ENCODE measurements at places on chromosomes 13 and 19. TPM values are rescaled to one million over a fixed set of nuclear protein-coding genes. Genes with fewer than 3 reads are reported as not detected.

GRCh38 chr19:1283207-1283916 is 2.3 kb upstream of the EFNA2 start:
- no peaks in the 10 kb centered on the region for H3K4me1 ChIP-seq
- peaks cover 18% of the 10 kb centered on the region for H3K27me3 ChIP-seq
- no peak overlapping the region for H3K4me3 ChIP-seq
- no peaks in the 10 kb centered on the region for H3K36me3 ChIP-seq
- no peak for DNase-seq
- no peak overlapping the region for H3K27ac ChIP-seq

DNA sequence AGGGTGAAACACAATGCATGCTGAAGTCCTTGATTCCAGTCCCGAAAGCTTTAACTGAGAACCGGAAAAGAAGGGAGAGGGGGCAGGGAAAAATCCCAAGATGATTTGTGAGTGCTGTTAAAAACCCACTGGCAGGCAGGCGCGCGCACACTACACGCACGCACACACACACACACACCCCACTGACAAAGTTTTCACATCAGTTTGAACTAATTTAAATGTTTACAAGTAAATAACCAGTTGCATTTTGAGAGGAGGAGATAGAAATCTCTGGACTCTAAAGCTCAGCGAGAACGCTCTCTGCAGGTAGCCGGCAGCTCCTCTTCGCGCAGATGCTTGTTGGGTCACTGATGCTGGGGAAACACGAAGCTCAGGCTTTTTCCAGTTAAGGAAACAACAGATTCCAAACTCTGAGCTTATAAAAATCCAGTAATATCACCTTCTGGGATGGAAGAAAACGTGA is 818 bp upstream of the SLITRK1 start:
- no peak for DNase-seq
- no peaks in the 10 kb centered on the region for H3K4me1 ChIP-seq
- no peaks in the 10 kb centered on the region for H3K36me3 ChIP-seq
- H3K27ac ChIP-seq = no peak overlapping the region
- H3K4me3 ChIP-seq = no peak overlapping the region
- H3K27me3 ChIP-seq = no peaks in the 10 kb centered on the region

GRCh38 chr19:46478356-46478986 is 7.1 kb upstream of the PNMA8A start:
- H3K36me3 ChIP-seq = no peaks in the 10 kb centered on the region
- H3K27me3 ChIP-seq = no peaks in the 10 kb centered on the region
- no peaks in the 10 kb centered on the region for H3K4me1 ChIP-seq
- DNase-seq = no peak
- H3K27ac ChIP-seq = peak overlapping the region; percentile 26
- H3K4me3 ChIP-seq = no peak overlapping the region

DNA sequence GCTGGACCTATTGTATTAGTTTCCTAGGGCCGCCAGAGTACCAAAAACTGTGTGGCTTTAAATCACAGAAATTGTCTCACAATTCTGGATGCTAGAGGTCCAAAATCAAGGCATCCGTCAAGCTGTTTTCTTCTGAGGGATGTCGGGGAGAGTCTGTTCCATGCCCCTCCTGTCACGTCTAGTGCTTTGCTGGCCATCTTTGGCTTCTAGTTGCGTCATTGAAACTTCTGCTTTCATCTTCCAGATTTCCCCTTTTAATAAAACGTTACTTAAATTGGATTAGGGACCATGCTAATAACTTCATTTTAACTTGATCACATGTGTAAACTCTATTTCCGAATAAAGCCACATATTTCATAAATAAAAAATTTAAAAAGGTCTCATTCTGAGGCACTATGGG is 47.5 kb downstream of the TRPM4 start:
- no peaks in the 10 kb centered on the region for H3K4me1 ChIP-seq
- H3K27ac ChIP-seq = no peak overlapping the region
- DNase-seq = no peak
- no peaks in the 10 kb centered on the region for H3K36me3 ChIP-seq
- H3K27me3 ChIP-seq = no peaks in the 10 kb centered on the region

- DNase-seq = no peak
- H3K4me1 ChIP-seq = no peaks in the 10 kb centered on the region
- H3K27ac ChIP-seq = no peak overlapping the region
These were observed 273.8 kb downstream of the LHFPL6 start for GRCh38 chr13:39329182-39329639.

GRCh38 chr13:43239275-43239840 is 216.0 kb downstream of the DNAJC15 start:
- H3K36me3 ChIP-seq = no peaks in the 10 kb centered on the region
- no peaks in the 10 kb centered on the region for H3K4me1 ChIP-seq

- H3K36me3 ChIP-seq = no peaks in the 10 kb centered on the region
- H3K27ac ChIP-seq = no peak overlapping the region
- H3K27me3 ChIP-seq = no peaks in the 10 kb centered on the region
- no peak for DNase-seq
- no peak overlapping the region for H3K4me3 ChIP-seq
These were observed 299.0 kb downstream of the KLF12 start for GRCh38 chr13:73835138-73835721.

- no peaks in the 10 kb centered on the region for H3K36me3 ChIP-seq
- H3K4me3 ChIP-seq = peak overlapping the region; percentile 76
- H3K4me1 ChIP-seq = peaks cover 29% of the 10 kb centered on the region
- peak; percentile 45 for DNase-seq
These were observed 535 bp downstream of the CDKN2D start for GRCh38 chr19:10568062-10568825.

- H3K27ac ChIP-seq = no peak overlapping the region
- no peak for DNase-seq
- H3K4me1 ChIP-seq = no peaks in the 10 kb centered on the region
- H3K4me3 ChIP-seq = no peak overlapping the region
- H3K36me3 ChIP-seq = no peaks in the 10 kb centered on the region
These were observed 307.3 kb upstream of the TSHZ3 start for GRCh38 chr19:31656507-31656906.

DNA sequence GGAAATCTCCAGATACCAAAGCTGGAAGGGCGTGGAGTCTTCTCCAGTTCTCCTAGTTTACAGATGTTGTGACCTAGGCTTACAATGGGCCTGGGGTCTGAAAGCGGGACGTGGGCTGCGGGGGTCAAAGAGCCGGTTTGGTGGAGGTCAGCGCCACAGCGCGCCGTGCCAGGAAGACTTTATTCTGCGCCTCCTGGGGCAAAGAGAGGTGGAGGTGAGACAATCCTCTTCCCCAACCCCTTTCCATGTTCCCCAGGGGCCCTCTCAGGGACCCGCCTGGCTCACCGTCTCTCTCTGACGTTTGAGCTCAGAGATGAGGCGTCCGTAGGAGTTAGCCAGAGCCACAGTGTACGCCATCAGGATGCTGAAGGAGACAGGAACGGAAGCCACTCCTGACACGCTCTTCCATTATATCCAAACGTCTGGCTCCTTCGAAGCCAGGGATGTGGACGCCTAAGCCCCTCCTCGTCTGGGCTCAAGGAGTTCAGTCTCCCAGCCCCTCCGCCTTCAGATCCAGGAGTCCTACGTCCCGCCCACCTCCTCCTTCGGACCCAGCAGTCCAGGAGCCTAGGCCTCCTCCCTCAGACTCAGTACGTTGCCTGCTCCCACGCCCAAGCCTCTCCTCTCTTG is 776 bp upstream of the LENG1 start:
- H3K4me3 ChIP-seq = peak overlapping the region; percentile 47
- H3K4me1 ChIP-seq = peaks cover 5% of the 10 kb centered on the region
- H3K27me3 ChIP-seq = no peaks in the 10 kb centered on the region
- peak overlapping the region; percentile 78 for H3K27ac ChIP-seq
- no peak for DNase-seq

DNA sequence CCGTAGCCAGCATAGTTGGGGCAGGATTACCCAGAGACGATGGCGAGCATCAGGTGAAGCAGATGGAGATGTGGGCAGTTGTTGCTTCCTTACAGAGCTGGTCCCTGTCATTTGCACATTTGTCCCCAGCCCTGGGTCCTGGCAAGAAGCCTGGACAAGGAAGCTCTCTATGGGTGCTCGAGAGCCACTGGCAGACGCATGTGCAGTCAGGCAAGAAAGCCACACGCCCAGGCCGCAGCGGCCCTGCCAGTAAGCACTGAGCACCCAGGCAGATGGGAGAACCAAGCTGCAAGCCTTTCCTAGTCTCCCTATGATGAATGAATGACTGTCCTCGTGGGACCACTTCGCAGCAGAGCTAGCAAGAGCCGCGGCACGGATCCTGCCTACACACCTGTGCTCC is 182.8 kb downstream of the FOXO1 start:
- H3K4me3 ChIP-seq = no peak overlapping the region
- no peaks in the 10 kb centered on the region for H3K36me3 ChIP-seq
- no peak for DNase-seq
- H3K27ac ChIP-seq = no peak overlapping the region
- H3K4me1 ChIP-seq = peaks cover 3% of the 10 kb centered on the region

DNA sequence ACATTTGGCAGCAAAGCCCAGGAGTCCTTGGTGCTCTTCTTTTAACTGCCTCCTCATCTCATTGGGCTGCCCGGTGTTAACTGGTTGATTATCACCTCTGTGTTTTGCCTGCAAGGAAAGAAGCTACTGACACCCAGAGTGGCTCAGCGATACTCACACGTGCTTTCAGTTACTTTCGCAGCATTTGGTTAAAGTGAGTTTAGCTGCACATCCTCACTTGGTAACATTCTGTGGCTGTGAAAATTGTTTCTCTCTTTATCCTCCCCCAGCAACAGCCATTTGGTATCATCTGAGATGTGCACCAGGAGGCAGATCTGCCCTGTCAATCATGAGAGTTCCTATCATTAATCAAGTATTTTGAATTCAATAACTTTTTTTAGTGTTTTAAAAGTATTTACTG is 44.6 kb upstream of the GPR183 start:
- DNase-seq = no peak
- no peak overlapping the region for H3K4me3 ChIP-seq
- H3K36me3 ChIP-seq = no peaks in the 10 kb centered on the region
- no peaks in the 10 kb centered on the region for H3K27me3 ChIP-seq

- H3K4me1 ChIP-seq = no peaks in the 10 kb centered on the region
- peak overlapping the region; percentile 90 for H3K27ac ChIP-seq
- peak overlapping the region; percentile 81 for H3K4me3 ChIP-seq
- peak; percentile 48 for DNase-seq
- no peaks in the 10 kb centered on the region for H3K27me3 ChIP-seq
These were observed 897 bp downstream of the ETHE1 start for GRCh38 chr19:43525836-43526771.

- H3K36me3 ChIP-seq = no peaks in the 10 kb centered on the region
- H3K27me3 ChIP-seq = no peaks in the 10 kb centered on the region
- no peak for DNase-seq
- no peak overlapping the region for H3K27ac ChIP-seq
- H3K4me1 ChIP-seq = no peaks in the 10 kb centered on the region
- no peak overlapping the region for H3K4me3 ChIP-seq
These were observed 57.7 kb downstream of the SLITRK1 start for GRCh38 chr13:83824560-83824959.

- DNase-seq = peak; percentile 99
- no peaks in the 10 kb centered on the region for H3K36me3 ChIP-seq
- peak overlapping the region; percentile 78 for H3K4me3 ChIP-seq
- peak overlapping the region; percentile 99 for H3K27ac ChIP-seq
These were observed 3.0 kb upstream of the ZFP36 start for GRCh38 chr19:39403331-39404312.

DNA sequence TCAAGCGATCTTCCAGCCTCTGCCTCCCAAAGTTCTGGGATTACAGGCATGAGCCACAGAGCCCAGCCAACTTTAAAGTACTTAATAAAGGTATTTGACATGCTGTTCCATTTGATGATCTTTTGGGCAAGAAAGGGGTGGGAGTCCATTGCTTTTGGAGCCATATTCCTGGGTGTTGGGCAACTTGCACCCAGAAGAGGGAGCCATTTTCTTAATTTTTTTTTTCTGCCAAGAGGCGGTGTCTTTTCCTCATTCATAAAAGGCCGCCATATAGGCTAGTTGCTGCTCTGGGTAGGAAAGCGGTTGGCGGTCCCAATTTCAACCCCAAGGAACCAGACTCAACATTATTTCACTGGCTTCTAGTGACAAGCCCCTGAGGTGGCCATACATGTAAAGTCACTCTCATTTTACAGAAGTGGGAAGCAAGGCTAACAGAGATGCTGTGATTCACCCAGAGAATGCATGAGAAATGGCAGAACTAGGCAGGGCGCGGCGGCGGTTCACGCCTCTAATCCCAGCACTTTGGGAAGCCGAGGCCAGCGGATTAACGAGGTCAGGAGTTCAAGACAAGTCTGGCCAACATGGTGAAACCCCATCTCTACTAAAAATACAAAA is 139.6 kb downstream of the CACNA1A start:
- no peaks in the 10 kb centered on the region for H3K27me3 ChIP-seq
- DNase-seq = no peak
- H3K4me3 ChIP-seq = no peak overlapping the region
- no peaks in the 10 kb centered on the region for H3K36me3 ChIP-seq

DNA sequence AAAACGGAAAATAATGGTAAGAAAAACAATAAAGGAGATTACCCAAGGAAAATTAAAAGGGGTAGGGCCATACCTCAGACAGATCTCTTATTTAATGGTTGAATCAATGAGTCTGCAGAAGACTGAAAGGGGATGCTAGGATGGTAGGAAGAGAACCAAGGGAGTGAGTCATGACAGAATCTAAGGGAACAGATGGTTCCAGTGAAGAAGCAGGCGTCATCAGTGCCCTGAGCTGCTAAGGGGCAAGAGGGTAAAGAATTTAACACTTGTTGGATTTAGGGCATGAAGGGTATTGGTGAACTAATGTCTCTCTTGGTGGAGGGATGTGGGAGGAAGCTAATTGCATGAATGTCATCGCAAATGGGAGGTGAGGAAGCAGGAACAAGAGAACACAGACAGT is 329.2 kb upstream of the TSHZ3 start:
- DNase-seq = no peak
- no peak overlapping the region for H3K27ac ChIP-seq
- no peak overlapping the region for H3K4me3 ChIP-seq
- H3K27me3 ChIP-seq = no peaks in the 10 kb centered on the region
- no peaks in the 10 kb centered on the region for H3K36me3 ChIP-seq

DNA sequence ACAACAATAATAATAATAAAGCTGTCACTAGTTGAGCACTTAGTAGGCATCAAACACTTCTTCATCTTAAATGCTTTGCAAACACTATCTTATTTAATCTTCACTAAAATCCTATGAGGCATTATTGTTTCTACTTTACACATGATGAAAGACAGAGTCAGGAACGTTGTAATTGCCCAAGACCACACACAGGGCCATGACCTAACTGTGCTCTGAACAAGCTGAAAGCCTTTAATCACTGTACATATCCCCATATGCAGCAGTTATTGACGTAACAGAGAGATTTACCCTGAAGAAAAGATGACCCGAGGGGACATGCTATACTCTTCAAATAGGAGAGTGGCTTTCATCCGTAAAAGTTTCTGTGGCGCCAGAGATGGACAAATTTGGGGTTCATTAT is 53.0 kb downstream of the SACS start:
- H3K36me3 ChIP-seq = no peaks in the 10 kb centered on the region
- peaks cover 5% of the 10 kb centered on the region for H3K4me1 ChIP-seq
- H3K4me3 ChIP-seq = no peak overlapping the region
- no peak overlapping the region for H3K27ac ChIP-seq
- H3K27me3 ChIP-seq = no peaks in the 10 kb centered on the region
- DNase-seq = no peak

SGCG gene
- not detected for total RNA-seq

TNNI3 gene
- total RNA-seq = not detected

PLVAP gene
- 24.8 TPM for total RNA-seq

TRAPPC6A gene
- total RNA-seq = 17.0 TPM

WASF3 gene
- total RNA-seq = 1.1 TPM

OR4F17 gene
- not detected for total RNA-seq

HSH2D gene
- 111 TPM for total RNA-seq

CELF5 gene
- not detected for total RNA-seq

CLDN10 gene
- total RNA-seq = 0.57 TPM

NLRP13 gene
- not detected for total RNA-seq

TSSK6 gene
- 3.0 TPM for total RNA-seq

ZNF460 gene
- total RNA-seq = 52.0 TPM

VSTM2B gene
- total RNA-seq = not detected

LRRC25 gene
- 2.5 TPM for total RNA-seq

Measured in Peyer's patch (tissue), 4 donors.